ENCODE measurements at places on chromosomes 1 and 21.

DNA sequence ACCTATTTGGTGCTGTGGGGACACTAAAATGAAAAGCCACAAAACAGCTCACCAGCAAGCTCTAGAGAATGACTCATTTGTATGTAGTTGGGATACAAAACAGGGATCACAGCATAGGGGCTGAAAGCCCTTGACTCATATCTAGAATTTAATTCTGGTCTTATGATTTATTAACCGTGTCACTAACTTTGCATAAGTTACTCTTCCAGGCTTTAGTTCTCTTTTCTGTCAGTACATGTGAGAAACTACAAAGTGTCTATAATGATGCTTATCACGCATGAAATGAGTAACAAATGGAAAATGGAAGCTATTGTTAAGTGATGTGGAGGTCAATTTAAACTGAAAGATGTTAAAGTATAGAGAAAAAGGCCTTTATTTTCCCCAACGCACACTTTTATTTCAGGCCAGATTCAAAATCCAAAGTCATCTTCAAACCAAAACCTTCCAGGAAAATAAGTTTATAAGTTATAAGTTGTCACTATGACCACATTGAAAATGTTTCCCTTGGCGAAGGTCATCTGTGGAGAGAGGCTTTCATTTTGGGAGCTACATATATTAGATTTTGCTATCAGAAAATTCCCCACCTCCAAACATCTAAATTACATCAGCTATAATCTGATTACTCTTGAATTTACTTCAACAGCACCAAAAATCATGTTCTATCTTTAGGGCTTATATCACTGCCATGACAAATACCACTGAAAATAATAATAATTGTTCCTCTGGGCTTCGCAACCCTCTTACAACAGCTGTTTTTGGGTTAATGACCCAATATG, 430.5 kb downstream of the MRPL39 start:
- DNase-seq: no peak

DNA sequence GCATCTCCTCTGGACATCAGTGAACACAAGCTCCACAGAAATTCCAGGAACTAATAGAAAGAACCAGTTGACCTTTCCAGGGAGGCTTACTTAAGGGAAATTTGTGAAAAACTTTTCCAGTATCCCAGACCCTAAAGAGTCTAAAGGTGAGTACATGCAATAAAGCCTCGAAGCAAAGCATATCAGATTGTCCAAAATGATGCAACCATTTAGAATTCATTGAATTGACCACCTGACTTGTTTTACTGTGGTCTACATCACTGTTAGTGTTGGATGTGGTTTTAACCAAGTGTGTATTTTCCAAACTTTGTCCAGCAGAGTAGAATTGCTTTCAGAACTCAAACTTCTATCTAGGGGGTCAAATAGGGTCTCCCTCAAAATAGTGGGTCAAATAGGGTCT, 76.3 kb upstream of the TIAM1 start:
- DNase-seq: no peak

DNA sequence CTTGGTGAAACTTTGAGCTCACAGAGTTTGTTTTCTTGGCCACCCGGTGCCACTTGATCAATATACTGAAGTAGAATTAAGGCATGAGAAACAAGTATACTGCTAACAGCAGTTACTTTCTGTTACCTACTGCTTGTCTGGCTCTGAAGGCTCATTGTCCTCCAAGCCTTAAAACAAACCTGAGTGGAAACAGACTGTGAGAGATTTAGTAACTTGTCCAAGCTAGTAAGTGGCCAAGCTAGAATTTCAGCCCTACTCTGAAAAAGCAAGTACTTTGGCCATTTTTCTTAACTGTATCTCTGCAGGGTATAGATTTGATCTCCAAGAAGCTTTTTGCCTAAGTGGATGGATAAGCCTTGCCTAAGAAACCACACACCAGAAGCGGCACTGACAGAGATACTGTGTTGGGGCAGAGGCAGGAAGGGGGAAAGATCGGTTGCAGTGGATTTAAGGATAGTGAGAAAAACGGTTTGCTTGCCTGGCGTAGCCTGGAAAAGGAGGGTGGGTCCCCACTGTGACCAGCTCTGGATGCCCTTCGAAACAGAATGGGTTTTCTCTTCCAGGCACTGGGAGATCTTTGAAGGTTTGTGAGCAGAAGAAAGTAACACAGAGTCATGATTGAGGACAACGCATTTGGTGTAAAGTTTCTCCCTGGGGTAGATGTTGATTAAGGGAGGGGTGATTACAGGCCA, 2.1 kb upstream of the MACO1 start:
- no peak for DNase-seq

DNA sequence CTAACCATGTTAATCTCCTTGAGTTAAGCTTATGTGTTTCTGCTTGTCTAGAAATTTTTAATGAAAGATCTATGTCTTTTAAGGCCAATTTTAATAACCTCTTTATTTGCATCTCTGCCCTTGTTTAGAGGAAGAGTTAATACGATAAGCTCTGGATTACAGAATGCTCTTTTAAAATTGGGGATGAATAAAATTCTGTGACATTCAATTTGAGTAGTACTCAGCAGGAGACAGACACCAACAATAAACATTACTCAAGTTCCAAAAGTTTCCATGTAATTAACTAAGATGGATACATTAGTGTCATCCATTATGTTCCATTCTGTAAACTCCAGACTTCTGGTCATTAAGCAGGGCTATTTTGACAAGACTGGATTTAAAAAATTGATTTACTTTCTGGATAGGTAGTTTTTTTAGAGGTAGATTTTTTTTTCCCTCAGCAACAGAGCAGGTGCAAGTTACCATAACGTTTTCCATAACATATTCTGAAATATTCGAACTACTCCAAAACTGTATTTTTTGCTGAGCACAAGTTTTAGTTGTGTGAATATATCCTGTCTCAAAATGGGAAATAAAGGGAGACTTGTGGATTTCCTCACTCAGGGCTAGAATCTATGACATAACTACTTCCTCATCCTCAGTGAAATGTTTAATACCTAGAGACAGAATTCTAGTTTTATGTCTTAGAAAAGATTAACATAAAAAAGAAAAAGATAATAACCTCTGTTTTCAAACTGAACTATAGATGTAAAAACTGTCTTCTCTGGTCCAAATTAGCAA, 221.7 kb downstream of the NEGR1 start:
- no peak for DNase-seq

DNA sequence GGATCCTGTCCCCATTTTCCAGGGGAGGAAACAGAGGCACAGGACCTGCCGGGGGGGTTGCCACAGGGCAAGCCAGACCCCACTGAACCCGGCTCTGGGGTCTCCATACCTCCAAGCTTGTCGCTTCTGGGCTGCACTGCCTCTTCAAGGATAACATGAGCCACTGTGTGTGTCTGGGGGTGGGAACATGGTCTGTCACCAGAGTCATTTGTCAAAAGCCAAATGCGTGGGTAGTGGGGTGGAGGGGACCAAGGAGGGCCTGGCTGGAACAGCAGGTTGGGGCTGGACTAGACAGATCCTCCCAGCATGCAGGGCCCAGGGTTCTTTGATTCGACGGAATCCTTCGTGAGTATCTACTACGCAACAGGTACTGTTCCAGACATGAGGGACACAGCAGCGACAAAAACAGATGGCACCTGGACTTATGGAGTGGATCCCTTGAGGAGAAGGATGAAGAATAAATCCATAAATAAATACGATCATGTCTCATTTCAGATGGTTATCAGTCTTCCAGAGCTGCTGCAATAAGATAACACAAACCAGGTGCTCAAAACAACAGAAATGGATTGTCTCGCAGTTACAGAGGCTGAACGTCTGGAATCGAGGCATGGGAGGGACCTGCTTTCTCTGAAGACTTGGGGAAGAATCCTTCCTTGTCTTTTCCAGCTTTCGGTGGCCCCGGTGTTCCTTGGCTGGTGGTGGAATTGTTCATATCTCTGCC, 28.7 kb downstream of the C1QB start:
- DNase-seq: no peak

GRCh38 chr1:175861626-175862367, 118.4 kb upstream of the TNR start:
- DNase-seq: no peak

- no peak for DNase-seq
These were observed 237.5 kb downstream of the HMCN1 start for GRCh38 chr1:185971688-185972087.

GRCh38 chr1:228238007-228238406, 30.2 kb downstream of the OBSCN start:
- DNase-seq: no peak

DNA sequence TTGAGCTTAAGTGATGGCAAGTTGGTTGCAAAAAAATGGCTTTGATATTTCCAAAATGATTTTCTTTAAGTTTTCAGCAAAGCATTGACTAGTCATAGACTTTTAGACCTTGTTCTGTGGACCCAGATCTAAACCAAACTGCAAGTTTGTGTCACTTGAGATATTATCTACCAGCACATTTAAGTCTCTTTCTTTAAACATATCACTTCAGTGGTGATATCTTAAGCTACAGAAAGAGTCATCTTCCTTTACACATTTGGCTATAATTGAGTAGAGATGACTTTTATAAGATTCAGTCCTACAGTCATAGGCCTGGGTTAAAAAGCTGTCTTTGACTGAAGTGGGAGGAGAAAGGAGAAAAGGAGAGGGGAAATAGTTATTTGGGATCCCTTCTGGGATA, 95.2 kb downstream of the RUNX1 start:
- DNase-seq: no peak

GRCh38 chr1:11194407-11195176, 5.4 kb downstream of the ANGPTL7 start:
- DNase-seq: no peak

- peak; percentile 59 for DNase-seq
These were observed 3.8 kb downstream of the PHGDH start for GRCh38 chr1:119715542-119715941.

DNA sequence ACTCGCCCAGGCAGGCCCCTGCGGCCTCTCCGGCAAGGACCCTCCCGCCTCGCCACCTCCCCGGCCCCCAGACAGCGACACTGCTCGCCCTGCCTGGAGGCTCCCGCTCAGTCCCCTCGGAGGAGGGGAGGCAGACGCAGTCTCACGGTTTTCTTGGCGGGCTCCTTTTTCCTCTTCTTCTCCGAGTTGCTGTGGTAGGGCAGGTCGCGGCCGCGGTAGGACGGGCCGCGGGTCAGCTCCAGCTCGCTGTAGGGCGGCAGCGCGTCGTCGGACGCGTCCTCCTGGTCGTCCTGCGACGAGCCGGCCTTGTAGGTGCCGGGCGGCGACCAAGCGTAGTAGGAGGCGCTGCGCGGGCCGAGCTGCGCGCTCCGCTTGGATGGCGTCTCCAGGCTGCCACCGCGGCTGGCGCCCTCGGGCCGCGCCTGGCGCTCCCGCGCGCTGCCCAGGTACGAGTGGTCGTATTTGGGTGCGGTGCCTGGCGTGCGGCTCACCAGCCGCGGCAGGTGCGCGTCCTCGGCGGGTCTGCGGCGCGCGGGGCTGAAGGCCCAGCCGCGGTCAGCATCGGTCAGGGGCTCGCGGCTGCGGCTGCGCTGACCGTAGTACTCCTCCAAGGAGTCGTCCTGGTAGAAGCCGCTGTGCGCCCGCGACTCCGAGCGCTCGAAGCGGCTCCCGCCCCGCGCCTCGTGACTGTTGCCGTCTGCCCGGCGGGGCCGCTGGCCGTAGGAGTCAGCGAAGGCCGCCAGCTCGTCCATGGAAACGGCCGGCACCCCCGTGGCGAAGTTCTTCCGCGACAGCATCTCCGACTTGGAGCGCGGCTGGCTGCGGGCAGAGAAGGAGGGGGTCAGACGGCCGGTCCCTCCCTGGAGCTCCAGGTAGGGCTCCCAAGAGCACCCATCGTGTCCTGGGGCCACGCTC, 44.8 kb upstream of the TADA1 start:
- peak; percentile 73 for DNase-seq

GRCh38 chr1:15531682-15532081, 5.0 kb downstream of the DNAJC16 start:
- DNase-seq: no peak

DNA sequence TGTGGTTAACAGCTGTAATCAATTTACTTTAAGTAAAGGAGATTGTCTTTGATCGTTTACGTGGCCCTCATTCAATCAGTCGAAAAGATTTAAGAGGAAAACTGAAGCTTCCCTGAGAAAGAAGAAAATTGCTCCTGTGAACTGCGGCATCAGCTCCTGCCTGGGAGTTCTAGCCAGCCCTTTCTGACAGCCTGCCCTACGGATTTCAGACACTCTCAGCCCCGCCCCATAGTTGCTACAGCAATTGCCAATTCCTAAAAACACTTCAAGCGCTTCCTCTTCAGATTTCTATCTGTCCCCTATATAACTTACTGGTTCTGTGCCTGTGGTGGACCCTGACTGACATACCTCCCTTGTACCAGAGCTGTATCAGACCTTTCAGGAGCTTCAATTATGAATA, 277.6 kb downstream of the DSCAM start:
- no peak for DNase-seq

DNA sequence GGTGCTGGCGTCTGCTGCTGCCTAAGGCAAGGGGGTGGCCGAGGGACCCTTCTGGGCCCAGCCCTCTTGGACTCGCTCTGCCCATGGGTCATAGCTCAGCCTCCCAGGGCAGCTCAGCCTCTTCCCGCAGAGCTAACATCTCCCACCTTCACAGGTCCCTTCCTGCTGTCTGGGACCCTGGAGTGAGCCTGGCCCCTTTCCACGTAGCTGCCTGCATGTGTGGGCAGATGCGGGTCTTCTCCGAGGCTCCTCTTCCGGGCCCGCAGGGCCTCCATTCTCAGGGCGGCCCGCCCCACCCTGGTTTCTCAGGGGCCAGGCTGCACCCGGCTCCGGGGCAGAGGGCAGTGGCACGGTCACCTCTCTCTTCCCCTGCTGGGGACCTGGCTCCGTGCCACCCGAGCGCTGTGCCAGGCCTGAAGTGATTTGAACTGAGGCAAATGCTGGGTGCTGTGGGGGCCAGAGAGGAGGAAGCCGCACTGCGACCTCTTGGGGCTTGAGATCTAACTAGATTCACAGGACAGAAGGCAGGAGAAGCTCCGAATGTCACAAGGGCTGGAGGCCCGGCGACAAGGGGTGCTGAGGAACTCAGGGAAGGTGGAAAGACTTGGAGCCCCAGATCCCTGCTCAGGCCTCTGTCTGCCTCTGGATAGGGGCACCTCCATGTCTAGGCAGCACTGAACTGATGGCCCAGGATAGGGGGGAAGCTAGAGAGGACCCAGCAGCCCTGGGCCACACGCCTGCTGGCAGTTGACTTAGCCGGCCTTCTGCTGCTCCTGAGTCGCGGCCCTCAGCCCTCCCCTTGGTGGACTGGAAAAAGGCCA, 40.7 kb downstream of the COQ8A start:
- DNase-seq: no peak

GRCh38 chr21:23939369-23940065, 1667.8 kb downstream of the MRPL39 start:
- DNase-seq: no peak

GRCh38 chr1:224579526-224579925, 36.6 kb upstream of the CNIH3 start:
- DNase-seq: peak; percentile 55

DNA sequence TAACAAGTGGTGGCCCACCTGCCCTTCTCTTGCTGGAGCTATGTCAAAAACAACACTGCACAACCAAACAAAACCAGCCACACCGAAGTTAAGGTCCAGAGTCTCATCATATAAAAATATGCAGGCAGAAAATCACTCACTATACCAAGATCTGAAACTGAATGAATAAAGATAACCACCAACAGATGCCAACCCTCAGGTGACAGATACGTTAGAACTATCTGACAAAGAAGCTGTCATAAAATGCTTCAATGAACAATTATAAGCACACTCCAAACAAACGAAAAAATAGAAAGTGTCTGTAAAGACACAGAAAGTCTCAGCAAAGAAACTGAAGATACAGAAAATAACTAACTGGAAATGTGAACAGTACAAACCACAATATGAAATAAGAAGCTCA, 14.0 kb downstream of the ZNF496 start:
- no peak for DNase-seq

Data from ELF-1 (cell line).